ENCODE measurements at places on chromosomes 4 and X. TPM values are rescaled to one million over a fixed set of nuclear protein-coding genes. Genes with fewer than 3 reads are reported as not detected.

The FABP2 gene
- total RNA-seq = not detected

The NALF2 gene
- total RNA-seq = not detected

The CUL4B gene
- total RNA-seq = 38.6 TPM

The SSX2B gene
- total RNA-seq = not detected

The C4orf51 gene
- not detected for total RNA-seq

The DUX4 gene
- total RNA-seq = not detected

The CXorf49 gene
- total RNA-seq = not detected

The HPGDS gene
- 15.8 TPM for total RNA-seq

The GABRB1 gene
- not detected for total RNA-seq

The TLR6 gene
- total RNA-seq = 9.6 TPM

The GAGE13 gene
- total RNA-seq = not detected

The C4orf50 gene
- total RNA-seq = 0.12 TPM

The FAM47A gene
- total RNA-seq = not detected

The GYPA gene
- total RNA-seq = not detected

The TAF7L gene
- total RNA-seq = not detected

The ZNF630 gene
- total RNA-seq = 3.2 TPM

The RBM47 gene
- 105 TPM for total RNA-seq

The NKX1-1 gene
- total RNA-seq = not detected

The TRPC3 gene
- 2.1 TPM for total RNA-seq

The PRSS12 gene
- 5.4 TPM for total RNA-seq

The PLAC1 gene
- total RNA-seq = not detected

All from upper lobe of right lung (tissue), 1 donor.